ENCODE measurements at places on chromosomes 11 and 22.

GRCh38 chr22:32991353-32992101 is 66.7 kb downstream of the SYN3 start:
- DNase-seq: peak; percentile 12

GRCh38 chr11:35009191-35009943 is 92.9 kb downstream of the PDHX start:
- DNase-seq: no peak

GRCh38 chr22:39808081-39808480 is 85.5 kb downstream of the ENTHD1 start:
- DNase-seq: no peak

GRCh38 chr11:130634961-130635473 is 186.6 kb downstream of the ADAMTS15 start:
- DNase-seq: no peak

DNA sequence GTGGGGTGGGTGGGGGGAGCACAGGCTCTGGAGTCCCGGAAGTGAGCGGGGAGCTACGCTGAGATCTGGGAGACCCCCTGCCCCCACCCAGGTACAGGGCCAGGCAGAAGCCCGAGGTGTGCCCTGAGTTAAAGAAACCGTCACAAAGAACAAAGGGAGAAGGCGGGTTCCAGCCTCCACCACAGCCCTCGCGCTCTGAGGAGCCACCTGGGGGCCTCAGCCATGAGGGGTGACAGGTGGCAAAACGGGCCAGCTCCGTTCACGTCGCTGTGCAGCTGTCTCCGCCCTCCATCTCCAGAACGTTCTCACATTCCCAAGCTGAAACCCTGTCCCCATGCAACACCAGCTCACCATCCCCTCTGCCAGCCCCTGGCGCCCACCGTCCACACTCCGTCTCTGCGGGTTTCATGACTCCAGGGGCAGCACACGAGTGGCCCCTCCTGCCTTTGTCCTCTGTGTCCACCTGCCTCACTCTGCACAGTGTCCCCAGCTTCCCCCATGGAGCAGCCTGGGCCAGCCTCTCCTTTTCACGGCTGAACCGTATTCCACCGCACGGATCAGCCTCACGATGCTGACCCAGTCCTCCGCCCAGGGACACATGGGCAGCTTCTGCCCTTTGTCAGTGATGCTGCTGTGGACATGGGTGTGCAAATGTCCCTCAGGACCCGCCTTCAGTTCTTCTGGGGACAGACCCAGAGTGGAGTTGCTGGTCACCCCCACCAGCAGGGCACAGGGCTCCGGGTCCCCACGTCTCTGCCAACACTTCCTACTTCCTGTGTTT is 1.7 kb upstream of the MUC5B start:
- DNase-seq: no peak

GRCh38 chr11:72975778-72976521 is 161.7 kb downstream of the ATG16L2 start:
- DNase-seq: no peak

DNA sequence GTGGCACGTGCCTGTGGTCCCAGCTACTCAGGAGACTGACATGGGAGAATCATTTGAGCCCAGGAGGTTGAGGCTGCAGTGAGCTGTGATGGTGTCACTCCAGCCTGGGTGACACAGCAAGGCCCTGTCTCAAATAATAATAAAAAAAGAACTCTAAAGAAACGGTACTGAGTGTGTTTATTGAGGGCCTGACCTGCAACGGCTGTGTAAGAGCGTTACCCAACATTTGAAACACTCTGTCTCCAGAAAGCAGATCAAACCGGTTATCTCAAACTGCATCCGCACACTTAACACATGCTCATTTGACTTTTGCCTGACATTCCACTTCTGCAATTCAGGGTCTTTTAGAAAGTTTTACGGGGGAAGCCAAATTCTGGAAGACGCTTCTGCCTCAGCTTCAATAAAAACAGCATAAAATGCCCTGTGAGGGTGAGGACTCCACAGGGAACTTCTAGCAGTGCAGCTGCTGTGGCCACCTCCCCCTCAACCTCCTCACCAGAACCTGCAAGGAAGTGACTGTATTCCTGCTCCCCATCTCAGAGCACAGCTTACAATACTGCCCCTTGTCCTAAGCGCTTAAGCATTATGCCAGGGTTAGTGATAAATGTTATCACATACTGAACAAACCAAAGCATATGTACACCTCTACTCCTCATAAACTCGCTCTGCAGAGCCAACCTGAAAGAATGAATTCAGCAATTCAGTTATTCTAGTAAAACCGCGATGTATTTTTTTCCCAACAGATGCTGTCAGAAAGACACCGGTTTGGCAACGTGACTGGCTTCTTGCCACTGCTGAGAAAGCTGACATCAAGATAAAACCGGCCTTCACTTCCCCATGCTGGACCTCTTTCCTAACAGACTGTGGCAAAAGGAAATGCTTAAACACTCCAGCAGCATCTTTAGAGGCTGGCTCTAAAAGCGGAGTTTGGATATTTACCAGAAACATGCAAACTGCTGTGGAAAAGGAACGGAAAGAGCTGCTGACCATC is 52.2 kb downstream of the PRDM10 start:
- DNase-seq: no peak

DNA sequence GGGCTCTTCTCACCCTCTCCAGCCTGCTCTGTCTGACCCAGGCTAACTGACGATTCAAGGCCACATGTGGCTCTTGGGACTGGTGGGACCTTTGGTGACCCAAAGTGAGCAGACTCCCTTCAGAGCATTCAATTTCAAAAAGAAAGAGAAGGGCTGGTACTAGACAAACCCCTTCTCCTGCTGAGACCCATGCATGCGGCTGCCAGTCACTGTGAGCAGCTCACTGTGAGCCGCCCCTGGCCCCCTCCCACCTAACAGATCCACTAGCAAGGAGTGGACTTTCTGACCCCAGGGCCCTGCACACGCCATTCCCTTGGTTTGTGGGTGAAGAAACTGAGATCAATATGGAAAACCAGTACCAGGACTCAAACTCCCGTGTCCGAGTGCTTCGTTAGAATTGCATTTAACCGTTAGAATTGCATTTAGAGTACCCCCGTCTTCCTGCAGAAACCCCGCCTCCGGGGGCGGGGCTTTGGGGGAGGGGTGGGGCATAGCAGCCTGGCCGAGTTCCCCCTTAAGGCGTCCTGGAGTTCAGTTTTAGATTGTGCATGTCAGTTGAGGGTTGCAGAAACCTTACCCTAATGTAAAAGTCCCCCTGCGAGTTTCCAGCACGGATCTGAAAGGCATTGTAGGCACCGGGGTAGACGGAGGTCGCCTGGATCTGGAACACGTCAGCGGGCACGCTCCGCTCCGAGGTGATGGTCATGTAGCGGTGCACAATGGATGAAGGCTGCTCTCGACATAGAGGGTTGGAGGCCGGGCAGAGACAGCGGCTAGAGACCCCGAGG is 5.1 kb downstream of the EFEMP2 start:
- no peak for DNase-seq

DNA sequence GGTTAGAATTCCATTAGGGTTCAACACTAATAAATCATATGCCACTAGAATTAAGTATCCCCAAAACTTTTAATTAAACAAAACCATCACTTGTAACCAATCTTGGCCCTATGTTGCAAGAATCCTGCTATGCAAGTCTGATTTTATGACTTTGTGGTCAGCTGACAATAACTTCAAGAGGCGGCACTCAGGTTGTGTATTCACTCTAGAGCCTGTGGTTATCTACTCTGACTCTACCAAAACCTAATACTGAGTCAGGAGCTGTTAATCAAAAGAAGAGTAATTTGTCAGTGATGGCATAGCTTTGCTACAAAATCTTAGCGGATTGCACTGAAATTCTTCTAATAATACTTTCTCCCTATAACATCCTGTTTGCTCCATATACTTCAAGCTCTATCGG is 253.7 kb downstream of the AASDHPPT start:
- DNase-seq: no peak

DNA sequence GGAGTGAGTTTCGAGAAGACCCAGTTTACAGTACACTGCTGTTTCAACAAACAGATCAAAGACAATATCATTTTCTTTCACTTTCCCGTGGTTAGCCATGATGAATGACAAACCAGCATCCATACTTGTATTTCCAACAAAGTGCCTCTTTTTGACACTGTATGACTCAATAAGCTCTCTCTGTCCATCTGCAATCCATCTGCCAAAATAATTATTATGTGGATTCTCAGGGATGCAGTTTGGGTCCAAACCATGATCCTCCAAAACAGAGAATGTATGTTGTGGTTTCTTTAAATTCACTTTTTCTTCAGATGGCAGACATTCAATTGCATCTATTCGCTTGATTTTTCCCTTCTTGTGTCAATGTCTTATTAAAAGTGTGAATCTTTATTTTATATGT is 37.8 kb upstream of the RASD2 start:
- no peak for DNase-seq

- DNase-seq: no peak
Measured at GRCh38 chr11:83235825-83236224, 42.3 kb downstream of the ANKRD42 start.

GRCh38 chr22:28750471-28750881 is 8.6 kb downstream of the HSCB start:
- DNase-seq: no peak

DNA sequence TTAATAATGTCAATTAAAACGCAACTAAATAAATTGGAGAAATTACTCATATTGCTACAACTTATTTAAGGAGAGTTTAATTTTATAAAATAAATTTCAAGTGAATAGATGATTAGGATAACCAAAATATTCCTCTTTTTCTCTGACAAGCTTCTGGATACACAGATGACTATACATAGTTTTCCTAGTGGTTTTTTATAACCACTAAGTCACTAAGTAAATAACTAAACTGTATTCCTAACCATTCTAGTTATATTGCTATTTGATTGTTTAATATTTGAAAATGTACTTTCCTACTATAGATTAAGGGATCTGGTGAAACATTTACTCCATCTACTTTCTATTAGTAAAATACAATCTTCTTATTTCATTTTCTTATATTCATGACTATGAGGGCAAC is 4.7 kb upstream of the ANGPTL5 start:
- DNase-seq: no peak

DNA sequence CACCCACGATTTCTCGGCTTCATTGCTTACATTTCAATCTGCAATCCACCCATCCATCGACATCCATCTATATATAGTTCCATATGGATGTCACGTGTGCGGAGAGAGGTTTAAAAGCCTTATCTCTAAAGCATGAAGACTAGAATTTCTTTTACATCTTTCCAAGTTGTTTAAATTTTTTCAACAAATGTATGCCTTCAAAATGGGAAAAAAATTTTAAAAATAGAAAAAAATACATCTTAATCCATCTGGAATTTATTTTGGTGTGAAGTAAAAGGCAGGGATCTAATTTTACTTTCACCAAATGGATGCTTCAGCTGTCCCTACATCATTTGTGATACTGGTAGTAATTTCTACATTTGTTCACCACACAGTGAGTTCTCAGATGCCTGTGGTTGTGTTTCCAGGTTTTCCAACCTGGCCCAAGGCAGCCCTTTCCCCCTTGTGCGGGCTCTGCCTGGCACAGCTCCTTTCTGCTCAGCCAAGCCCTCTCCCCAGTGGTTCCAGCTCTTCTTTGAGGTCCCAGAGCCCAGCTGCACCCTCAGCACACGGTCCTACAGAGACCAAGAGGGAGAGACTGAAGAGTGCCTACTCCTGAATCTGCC is 37.6 kb upstream of the KLHL35 start:
- no peak for DNase-seq

GRCh38 chr11:96256215-96257011 is 86.6 kb downstream of the MAML2 start:
- DNase-seq: no peak

DNA sequence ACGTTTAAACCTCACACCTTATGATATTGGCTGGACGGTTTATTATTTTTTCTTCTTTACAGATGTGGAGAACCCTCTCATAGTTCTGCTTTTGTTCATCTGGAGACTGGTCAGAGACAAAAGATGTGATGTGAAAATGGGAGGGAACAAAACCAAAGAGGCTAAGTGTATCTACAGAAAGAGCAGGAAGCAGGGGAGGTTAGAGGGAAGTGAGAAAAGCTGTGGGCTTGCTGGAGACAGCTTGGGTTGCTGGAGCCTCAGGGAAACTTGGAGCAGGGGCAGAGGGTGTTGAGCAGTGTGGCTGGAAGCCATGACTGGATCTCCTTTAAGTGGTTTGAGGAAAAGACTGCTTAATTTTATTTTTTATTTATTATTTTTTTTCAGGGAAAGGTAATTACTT is 79.0 kb upstream of the SNX19 start:
- no peak for DNase-seq

DNA sequence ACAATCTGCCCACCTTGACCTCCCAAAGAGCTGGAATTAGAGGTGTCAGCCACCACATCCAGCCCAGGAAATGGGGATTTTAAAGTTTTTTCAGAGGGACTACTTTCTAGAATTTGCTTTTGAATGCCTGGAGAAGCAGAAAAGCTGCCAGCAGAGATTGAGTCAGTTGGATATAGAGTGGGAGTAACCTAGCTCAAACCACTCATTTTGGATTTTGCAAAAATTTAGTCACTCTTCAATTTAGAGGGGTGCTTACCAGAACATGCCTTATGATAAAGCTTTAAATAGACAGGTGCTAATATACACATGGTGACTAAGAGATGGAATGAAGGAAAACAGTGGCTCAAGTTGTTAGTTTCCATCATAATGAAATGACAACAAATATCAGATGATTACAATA is 26.5 kb upstream of the PSMA1 start:
- no peak for DNase-seq

- no peak for DNase-seq
Measured at GRCh38 chr11:114262681-114263512, 33.3 kb upstream of the NNMT start.
